ENCODE measurements at places on chromosomes 1 and 21. TPM values are rescaled to one million over a fixed set of nuclear protein-coding genes. Genes with fewer than 3 reads are reported as not detected.

- no peak overlapping the region for H3K4me3 ChIP-seq
- no peaks in the 10 kb centered on the region for H3K4me1 ChIP-seq
- H3K27ac ChIP-seq = no peak overlapping the region
These were observed 239.5 kb downstream of the FOXD2 start for GRCh38 chr1:47677241-47677940.

GRCh38 chr1:169044296-169044695 is 62.2 kb upstream of the ATP1B1 start:
- H3K27ac ChIP-seq = no peak overlapping the region
- no peaks in the 10 kb centered on the region for H3K27me3 ChIP-seq
- H3K4me1 ChIP-seq = peaks cover 3% of the 10 kb centered on the region
- H3K36me3 ChIP-seq = no peaks in the 10 kb centered on the region

DNA sequence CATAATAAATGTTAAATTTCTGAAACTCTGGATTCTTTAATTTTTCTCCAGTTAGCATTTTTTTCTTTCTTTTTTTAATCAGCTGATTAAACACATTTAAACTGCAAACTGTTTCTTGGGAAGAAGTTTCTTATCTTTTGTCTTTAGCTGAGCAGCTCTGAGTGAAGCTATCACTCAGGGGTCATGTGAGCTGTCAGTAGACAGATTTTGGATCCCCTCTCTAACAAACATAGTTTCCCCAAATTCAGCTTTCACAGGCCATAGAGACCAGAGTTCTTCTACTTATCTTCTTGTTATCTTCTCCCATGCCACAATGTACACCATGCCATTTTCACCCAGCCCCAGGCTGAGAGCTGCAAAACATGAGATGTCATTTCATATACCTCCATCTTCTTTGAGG is 148.9 kb downstream of the CDC42BPA start:
- no peaks in the 10 kb centered on the region for H3K4me1 ChIP-seq
- H3K4me3 ChIP-seq = no peak overlapping the region
- H3K27me3 ChIP-seq = no peaks in the 10 kb centered on the region

DNA sequence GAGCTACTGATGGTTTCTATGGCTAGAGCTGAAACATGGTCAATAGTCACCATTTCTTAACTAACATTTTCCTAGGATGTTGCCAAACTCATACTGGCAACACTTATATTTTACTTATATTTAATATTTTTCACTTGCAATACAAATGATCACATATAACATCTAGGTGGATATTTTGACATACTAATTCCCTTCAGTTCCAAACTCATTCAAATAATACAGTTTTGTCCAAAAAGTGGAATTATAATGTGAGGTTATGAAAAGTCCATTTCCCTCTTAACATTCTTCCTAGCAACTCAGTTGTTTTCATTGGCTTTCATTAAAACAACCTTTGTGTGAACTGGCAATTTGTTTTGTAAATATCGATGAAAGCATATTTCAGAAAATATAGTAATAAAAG is 16.0 kb downstream of the SPAG17 start:
- no peaks in the 10 kb centered on the region for H3K4me1 ChIP-seq
- no peaks in the 10 kb centered on the region for H3K27me3 ChIP-seq

SEMA4A gene
- 21.5 TPM for total RNA-seq

GRCh38 chr1:37425221-37425620 is 49.2 kb upstream of the ZC3H12A start:
- no peak overlapping the region for H3K4me3 ChIP-seq
- no peaks in the 10 kb centered on the region for H3K27me3 ChIP-seq
- H3K27ac ChIP-seq = no peak overlapping the region
- no peaks in the 10 kb centered on the region for H3K4me1 ChIP-seq
- H3K36me3 ChIP-seq = no peaks in the 10 kb centered on the region

DNA sequence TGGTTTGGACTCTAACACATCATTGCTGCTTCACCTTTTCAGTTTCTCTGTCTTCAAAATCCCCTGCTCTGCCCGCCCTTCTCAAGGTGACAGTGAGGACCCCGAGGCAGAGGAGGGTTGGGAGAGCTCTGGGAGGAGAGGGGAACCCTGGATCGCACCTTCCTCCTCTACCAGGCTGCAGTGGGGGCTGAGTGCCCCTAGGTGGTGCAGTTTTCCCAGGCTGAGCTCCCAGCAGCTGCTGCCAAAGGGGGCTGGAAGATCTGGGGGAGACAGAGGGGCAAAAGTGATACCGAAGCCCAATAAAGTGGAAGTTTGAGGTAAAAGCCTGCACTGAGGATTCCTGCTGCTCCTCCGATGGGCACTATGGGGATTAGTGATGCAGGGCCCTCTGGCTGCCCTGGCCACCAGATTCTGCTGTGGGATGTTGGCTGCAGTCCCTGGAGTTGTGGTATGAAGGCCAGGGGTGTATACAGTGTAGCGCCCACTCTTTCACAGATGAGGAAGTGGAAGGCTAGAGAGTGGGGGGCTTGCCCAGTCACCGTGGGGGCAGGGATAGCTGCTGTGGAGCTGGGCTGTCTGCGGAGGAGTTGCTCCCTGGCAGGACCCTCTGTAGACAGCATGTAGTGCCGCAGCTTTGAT is 40.7 kb upstream of the SCMH1 start:
- no peak overlapping the region for H3K4me3 ChIP-seq
- H3K27me3 ChIP-seq = no peaks in the 10 kb centered on the region
- no peaks in the 10 kb centered on the region for H3K36me3 ChIP-seq

KRTAP7-1 gene
- not detected for total RNA-seq

DNA sequence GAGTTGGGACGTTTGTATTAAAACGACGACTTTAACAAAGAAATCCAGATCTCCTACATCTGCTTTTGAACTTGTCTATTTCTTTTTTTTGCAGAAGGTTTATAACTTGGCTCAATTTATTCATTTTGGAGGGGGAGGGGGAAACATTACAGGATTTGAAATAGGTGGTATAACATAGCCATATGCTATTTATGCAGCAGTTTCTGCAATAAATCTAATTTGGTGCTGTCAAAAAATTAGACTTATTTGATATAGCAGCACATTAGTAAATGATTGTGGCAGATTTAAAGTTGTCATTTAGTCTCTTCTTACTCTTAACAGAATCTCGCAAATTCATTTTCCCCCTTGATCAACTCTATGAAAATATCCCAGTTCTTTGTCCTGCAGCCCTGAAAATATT is 138.2 kb downstream of the SDCCAG8 start:
- no peaks in the 10 kb centered on the region for H3K27me3 ChIP-seq
- H3K4me1 ChIP-seq = no peaks in the 10 kb centered on the region
- DNase-seq = no peak
- no peak overlapping the region for H3K27ac ChIP-seq
- no peaks in the 10 kb centered on the region for H3K36me3 ChIP-seq

DNA sequence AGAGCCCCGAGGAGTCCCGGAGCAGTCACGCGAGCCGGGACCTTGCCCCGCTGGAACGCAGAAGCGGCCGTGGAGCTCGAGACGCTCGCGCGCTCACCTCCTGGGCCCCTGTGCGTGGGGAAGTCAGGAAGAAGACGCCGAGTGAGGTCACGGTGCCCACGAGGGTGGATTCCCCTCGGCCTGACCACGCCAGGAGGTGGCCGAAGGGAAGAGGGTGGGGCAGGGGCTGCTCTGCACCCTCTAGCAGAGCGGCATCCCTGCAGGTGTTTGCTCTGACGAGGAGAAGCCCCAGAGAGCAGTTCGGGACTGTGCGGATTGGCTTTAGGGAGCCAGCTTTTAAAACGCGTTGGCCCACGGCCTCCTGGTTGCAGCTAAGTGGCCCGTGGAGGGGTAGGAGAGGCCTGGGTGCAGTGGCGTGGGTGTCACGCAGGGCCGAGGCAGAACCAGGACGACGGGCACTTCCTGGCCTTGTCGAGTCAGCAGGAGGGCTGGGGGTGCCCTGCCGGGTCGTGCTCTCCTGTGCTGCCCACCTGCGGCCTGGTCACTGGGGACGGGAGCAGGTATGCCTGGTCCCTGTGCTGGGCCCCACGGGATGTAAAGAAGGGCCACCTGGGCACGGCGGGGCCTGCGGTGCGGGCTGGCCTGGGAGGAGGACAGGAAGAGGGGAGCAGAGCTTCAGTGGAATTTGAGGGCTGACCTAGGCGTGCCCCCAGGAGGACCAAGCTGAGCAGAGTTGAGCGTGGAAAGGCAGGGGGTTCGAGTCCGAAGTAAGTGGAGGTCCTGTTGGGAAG is 1.0 kb downstream of the PDXK start:
- H3K4me3 ChIP-seq = peak overlapping the region; percentile 99
- DNase-seq = peak; percentile 48
- peak overlapping the region; percentile 93 for H3K27ac ChIP-seq
- peaks cover 24% of the 10 kb centered on the region for H3K4me1 ChIP-seq
- no peaks in the 10 kb centered on the region for H3K27me3 ChIP-seq

DNA sequence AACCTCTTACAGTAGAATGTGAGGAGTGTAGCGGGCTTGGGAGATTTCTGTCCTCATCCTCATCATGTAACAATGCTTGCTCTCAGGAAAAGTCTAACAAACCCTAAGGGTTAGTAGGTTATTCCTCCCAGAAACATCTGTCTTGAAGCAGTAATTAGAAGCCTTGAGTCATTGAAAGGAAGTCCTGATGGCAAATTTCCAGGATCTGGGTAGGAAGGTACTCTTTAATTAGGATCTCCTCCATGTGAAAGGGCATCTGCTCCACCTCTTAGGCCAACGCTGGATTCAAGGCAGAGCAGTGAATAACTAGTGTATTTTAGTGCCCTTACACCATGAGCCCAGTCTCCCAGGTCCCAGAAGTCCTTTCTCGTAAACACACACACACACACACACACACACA is 106.6 kb upstream of the BARHL2 start:
- H3K4me1 ChIP-seq = no peaks in the 10 kb centered on the region
- H3K27ac ChIP-seq = no peak overlapping the region
- H3K36me3 ChIP-seq = no peaks in the 10 kb centered on the region
- no peak overlapping the region for H3K4me3 ChIP-seq

SPRR2G gene
- not detected for total RNA-seq

DNA sequence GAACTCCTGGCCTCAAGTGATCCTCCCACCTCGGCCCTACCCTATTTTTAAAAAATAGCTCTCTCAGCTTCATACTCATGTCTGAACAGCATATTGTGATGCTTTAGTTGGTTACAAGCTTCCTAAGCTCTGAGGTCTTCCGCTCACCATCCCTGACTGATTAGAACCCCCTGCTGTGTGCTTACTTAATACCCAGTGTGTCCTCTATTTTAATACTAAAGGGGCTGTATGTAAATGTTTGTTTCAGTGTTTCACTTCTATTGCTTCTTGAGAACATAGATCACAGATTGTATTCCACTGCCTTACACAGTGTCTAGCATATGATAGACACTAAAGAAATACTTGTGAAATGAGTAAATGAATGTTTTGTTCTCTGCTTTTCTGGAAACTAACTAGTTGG is 29.8 kb downstream of the ZYG11B start:
- H3K27ac ChIP-seq = peak overlapping the region; percentile 11
- H3K36me3 ChIP-seq = peaks cover 14% of the 10 kb centered on the region
- no peaks in the 10 kb centered on the region for H3K27me3 ChIP-seq
- no peak overlapping the region for H3K4me3 ChIP-seq
- no peak for DNase-seq

GRCh38 chr1:225480825-225481434 is 53.1 kb upstream of the LBR start:
- no peak overlapping the region for H3K4me3 ChIP-seq
- no peaks in the 10 kb centered on the region for H3K27me3 ChIP-seq
- H3K36me3 ChIP-seq = no peaks in the 10 kb centered on the region

- H3K27ac ChIP-seq = no peak overlapping the region
- no peaks in the 10 kb centered on the region for H3K27me3 ChIP-seq
- H3K4me3 ChIP-seq = no peak overlapping the region
- no peaks in the 10 kb centered on the region for H3K4me1 ChIP-seq
- no peaks in the 10 kb centered on the region for H3K36me3 ChIP-seq
- no peak for DNase-seq
These were observed 37.6 kb downstream of the C1orf87 start for GRCh38 chr1:60035921-60036320.

DNA sequence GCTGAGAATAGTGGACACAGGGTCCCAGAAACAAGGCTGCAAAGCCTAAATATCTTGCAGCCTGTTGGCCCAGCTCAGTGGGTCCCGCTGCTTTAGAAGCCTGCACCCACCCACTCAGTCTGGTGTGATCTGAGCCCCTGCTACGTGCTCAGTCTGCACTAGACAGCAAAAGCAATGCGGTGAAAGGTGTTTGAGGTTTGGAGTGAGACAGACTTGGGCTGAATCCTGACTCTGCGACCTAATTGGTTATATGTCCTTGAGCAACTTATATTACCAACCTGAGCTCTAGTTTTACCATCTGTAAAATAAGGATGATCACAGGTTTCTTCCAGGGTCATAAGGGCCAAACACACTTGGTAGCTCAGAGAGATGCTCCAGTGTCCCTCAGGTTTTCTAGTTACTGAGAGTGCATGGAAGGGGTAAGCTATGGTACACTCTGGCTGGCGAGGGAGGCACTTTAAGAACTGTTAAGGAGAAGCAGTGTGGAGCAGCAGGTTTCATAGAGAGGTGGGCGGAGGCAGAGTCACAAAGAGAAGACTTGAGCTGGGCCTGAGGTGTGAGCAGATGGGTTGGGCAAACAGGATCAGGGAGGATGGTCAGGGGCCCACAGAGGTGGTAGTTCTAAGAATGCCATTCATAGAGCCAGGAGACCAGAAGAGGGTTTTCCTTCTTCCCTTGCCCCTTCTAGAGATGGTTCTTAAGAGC is 10.1 kb downstream of the TMEM200B start:
- H3K27ac ChIP-seq = no peak overlapping the region
- H3K36me3 ChIP-seq = peaks cover 14% of the 10 kb centered on the region
- DNase-seq = no peak

DNA sequence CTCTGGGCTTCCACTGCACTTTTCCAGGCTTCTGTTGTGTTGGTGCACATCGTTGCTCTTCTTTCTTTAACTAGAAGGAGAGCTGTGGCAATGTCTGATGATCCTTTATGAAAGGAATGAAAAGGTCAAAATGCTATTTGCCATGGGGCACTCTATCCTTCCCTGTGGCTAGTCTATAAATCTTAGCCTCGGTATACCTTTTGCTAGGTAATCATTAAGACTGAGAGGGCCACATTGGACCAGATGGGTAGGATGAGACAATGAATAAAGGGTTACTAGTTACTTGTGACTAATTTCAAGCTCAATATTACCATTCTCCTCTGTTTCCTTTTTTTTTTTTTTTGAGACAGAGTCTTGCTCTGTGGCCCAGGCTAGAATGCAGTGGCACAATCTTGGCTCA is 89.4 kb upstream of the C1orf87 start:
- H3K36me3 ChIP-seq = no peaks in the 10 kb centered on the region
- no peak overlapping the region for H3K27ac ChIP-seq

PDPN gene
- 3.9 TPM for total RNA-seq

DNA sequence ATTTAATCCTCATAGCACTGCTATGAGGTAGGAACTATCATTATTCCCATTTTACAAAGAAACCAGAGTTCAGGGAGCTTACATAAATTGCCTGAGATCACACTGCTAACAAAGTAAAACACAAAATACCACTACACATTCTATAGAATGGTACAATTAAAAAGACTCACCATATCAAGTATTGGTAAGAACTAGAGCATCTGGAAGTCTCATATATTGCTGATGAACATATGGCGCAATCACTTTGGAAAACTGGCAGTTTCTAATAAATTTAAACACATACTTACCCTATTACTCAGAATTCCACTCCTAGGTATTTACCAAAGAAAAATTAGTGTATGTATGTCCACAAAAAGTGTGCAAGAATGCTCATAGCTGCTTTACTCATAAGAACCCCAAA is 261.5 kb downstream of the RRAGC start:
- H3K36me3 ChIP-seq = no peaks in the 10 kb centered on the region
- H3K27ac ChIP-seq = no peak overlapping the region
- no peaks in the 10 kb centered on the region for H3K4me1 ChIP-seq
- no peak for DNase-seq
- H3K27me3 ChIP-seq = no peaks in the 10 kb centered on the region

- H3K27me3 ChIP-seq = no peaks in the 10 kb centered on the region
- H3K4me1 ChIP-seq = peaks cover 55% of the 10 kb centered on the region
- H3K36me3 ChIP-seq = no peaks in the 10 kb centered on the region
- peak overlapping the region; percentile 59 for H3K4me3 ChIP-seq
These were observed 8.0 kb upstream of the COL6A1 start for GRCh38 chr21:45973475-45974072.

Data from thyroid gland (tissue), 4 donors.